Omental fat pad (tissue), 4 donors: ENCODE measurements at places on chromosomes 16 and 17. TPM values are rescaled to one million over a fixed set of nuclear protein-coding genes. Genes with fewer than 3 reads are reported as not detected.
A peak's percentile ranks its signal among the peaks of the same experiment; 100 is the strongest.

NOG gene
- total RNA-seq = 0.37 TPM

VPS35 gene
- 49.4 TPM for total RNA-seq

DNA sequence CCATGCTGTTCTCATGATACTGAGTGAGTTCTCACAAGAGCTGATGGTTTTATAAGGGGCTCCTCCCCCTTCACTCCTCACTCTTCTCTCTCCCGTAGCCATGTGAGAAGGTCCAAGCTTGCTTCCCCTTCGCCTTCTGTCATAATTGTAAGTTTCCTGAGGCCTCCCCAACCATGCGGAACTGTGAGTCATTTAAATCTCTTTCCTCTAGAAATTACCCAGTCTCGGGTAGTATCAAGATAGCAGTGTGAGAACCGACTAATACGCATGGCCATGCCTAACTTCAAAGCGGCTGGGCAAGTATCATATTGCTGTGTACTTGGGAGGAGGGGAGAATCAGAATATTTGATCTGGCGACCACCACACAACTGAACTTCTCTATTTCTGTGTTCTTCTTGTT lies 88.3 kb downstream of the PRKCB start:
- no peak for DNase-seq

GRCh38 chr16:81881228-81881627 lies 102.1 kb downstream of the PLCG2 start:
- DNase-seq = no peak

DNA sequence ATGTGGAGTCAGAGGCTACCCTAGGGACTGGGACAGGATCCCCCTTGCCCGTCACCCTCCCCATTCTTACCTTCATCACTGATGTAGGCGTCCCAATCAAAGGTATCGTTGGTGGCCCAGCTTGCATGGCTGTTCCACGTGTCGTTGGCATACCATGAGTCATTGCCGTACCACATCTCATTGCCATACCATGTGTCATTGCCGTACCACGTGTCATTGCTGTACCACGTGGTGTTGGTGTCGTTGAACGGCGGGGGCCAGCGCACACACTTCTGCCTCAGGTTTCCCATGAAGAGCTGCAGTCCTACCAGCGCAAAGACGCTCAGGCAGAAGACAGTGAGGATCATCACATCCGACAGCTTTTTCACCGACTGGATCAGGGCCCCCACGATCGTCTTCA lies 4.8 kb downstream of the SCN4A start:
- no peak for DNase-seq

DNA sequence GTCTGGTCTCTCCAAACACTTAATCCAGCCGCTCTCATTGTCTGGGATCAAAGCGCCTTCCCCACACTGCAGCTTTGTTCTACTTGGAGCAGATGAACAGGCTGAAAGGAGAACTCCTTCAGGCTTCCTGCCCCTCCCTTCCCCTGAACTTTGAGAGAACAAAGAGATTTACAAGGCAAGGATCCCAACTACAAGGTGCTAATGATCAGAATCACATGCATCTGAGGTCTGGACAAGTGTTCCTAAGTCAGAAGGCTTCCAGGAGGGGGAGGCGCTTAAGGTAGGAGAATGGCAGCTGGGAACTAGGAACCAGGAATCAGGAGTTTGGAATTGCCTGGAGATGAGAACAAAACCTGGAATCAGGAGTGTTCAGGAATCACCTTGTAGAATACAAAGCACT lies 606.3 kb upstream of the CDH11 start:
- no peak for DNase-seq

DNA sequence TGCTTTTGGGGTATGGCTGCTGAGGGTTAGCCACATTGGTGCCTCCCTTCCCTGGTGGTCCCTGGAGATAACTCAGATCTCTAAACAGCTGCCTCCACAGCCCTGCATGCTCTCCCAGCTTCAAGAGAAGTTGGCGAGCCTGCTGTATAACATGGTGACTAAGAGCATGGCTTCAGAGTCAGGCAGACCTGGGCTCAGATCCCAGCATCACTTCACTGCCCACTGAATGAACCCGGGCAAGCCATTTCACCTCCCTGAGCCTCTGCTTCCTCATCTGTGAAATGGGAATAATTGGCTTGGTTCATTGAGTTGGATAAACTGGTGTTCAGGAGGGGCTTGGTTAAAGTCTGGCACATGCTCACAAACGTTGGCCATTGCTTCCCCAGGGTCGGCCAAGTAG lies 16.6 kb downstream of the KIF1C start:
- DNase-seq = no peak

GRCh38 chr16:2288726-2289125 lies 20.8 kb upstream of the RNPS1 start:
- no peak for DNase-seq

- DNase-seq = no peak
These were observed 24.4 kb upstream of the NOS2 start for GRCh38 chr17:27824745-27825144.

GRCh38 chr16:27670071-27670810 lies 120.3 kb downstream of the KATNIP start:
- DNase-seq = no peak

DNA sequence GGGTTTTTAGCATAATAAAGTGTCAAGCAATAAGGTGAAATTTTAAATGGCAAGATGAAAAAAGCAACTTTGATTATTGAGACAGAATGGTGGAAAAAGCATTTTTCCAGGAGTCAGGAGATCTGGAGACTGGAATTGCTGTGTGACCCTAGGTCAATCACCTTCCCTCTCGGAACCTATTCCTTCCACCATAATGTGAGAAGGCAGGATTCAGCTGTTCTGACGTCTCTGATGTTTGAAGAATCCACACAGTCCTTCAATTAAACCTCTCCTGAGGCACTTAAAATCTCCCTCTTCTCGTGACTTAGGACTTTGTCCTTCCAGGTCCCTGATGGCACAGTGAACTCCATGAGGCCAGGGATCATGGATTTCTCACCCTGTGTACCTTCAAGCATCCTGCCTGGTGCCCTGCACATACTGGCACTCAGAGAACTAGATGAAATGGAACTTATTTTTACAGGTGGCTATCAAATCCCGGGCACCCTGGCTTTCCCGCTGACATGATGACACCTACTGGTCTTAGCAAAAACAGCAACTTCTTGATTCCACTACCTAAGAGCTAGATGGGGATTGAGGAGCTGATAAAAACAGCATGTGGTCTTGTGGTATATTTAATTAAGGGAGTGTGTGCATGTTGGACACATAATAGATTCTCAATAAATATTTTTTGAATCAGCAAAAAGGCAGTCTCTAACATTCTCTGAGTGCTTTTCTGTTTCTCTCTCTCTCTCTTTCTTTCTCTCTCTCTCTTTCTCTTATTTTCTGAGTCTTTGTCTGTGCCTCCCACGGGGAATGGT lies 2.3 kb upstream of the CCDC182 start:
- no peak for DNase-seq

DNA sequence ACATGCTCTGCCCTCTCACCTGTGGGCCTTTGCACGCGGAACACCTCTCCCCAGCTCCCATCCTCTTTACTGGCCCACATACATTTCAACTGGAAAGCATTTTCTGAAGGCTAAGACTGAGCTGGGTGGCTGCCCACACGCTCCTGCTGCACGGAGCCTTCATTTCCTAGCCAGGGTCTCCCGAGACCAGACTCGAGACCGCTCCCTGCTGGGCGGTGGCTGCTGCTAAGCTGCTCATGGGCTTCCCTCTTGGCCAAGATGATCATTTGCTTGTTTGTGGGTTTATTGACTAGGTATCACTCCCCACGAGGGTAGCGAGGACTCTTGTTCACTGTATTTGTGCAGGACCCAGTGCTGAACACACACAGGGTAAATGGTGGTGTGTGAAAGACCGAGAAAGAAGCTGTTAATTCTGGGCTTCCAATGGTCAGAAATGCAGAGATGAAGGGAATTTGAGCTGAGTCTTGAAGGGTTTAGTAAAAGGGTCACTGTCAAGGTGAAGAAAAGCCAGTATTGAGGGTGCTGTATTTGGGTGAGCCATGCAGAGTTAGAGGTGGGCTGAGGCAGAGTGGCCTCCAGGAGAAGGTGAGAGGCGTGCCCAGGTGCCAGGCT lies 907 bp downstream of the TRAPPC2L start:
- peak; percentile 41 for DNase-seq
